ENCODE measurements at places on chromosomes 12 and 14.

DNA sequence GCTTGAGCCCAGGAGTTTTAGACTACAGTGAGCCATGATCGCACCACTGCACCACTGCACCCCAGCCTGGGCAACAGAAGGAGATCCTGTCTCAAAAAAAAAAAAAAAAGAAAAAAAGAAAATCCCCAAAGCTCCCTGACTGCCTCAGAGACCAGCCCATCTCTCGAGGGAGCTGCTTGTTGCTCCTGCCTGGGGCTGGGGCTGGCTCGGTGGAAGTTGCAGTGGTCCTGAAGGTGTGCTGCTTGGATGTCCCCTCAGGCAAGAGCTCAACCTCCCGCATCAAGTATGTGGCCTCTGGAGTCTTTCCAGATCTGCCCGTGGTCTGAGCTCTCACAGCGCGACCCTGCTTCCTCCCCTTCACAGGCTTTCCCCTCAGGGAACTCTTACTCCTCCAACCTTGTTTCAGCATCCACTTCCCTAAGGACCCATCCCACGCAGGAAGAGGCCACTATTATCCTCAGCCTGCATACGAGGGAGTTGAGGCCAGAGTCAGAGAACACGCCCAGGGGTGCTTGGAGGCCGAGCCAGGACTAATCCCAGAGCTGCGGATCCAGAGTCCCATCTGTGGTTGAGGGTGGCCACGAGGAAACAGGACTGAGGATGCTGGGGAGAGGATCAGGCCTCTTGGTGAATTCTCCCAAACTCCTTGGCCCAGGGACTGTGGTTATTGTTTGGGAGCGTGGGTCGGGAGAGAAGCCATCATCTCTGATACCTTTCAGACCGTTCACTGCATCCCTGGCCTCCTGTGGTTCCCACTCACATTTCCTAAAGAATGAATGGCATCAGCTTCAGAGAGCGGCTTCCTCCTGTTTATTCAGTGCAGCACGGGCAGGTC is 624.6 kb downstream of the AACS start:
- no peak for DNase-seq

- DNase-seq = no peak
Measured at GRCh38 chr12:114746297-114747011, 62.5 kb upstream of the TBX3 start.

GRCh38 chr12:57725851-57726150 is 12.7 kb downstream of the AGAP2 start:
- DNase-seq = no peak

DNA sequence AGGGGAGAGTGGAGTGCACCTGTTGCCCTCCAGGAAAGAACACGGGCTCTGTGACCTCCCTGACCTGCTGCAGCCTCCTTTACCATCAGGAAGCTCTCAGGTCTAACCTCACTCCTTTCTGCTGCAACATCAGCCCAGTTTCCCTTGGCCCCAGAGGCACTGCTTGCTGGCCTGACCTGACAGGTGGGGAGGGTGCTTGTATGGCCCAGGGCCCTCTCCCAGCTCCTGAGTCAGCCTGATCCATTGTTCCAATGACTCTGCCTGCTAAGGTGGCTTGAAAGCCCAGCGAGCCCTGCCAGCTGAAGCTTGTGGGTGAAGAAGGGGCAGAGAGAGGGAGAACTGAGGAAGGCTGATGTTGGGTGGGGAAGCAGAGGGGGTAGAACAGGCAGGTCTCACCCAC is 13.2 kb upstream of the KRT78 start:
- no peak for DNase-seq

DNA sequence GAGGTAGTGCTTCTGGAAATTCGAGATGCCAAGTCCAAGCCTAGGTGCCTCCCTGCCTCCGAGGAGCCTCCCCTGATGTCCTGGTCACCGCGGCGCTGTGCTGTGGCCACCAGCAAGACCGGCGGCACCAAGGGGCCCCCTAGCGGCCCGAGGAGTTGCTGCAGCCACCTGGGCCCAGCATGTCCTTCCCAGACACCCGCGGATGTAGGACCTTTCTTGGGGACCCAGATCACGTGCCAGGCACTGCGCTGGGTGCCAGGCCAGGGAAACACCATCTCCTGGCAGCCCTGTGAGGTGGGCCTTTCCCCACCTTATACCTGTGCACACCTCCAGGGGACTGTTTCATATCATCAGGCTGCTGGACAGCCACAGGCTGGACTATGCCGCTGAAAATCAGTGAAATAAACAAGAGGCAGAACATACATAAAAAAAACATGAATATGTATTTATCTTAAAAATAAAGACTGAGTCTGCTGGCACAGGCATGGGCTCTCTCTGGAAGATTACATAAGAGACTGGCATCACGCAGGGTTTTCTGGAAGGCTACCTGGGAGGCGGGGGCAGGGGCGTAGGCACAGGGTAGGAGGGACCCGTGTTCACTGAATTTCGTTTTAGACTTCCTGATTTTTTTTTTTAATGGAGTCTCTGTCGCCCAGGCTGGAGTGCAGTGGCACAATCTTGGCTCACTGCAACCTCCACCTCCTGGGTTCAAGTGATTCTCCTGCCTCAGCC is 15.9 kb upstream of the HHIPL1 start:
- peak; percentile 52 for DNase-seq

DNA sequence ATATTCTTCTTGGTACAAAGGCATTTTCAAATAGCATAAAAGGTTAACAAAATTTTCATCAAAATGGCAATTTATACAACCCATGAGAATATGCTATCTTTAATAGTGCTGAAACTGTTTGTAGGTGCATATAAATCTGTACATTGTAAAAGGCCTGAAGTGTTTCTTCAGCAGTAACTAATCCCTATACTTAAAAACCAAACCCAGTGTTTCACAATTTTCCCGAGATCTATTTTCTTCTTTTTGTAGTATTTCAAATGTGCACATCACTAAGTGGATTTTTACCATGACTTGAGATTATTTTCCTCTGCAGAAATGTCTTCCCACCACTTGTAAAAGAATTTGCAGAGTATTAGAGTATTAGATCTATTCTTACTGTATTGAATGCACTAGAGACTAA is 76.5 kb downstream of the FERMT2 start:
- no peak for DNase-seq

- no peak for DNase-seq
Measured at GRCh38 chr12:53190108-53190729, 9.5 kb upstream of the CSAD start.

GRCh38 chr12:69274861-69275260 is 35.5 kb downstream of the CPSF6 start:
- DNase-seq = no peak

DNA sequence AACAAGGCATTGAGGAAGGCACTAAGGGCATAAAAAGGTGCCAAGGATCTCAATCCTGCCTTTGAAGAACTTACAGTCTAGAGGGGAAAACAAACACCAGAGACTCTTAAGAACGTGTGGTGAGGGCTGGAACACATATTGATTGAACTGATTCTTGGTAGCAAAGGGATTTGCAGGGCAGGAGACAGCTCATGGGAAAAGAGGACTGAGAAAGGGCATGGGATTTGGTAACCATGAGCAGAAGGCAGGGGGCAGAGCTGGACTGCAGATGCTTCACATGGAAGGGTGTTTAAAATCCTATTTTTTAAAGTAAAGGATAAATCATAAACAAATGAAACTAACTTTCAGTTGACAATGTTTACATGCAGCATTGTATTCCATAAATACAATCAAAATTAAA is 203.1 kb downstream of the ITPR2 start:
- no peak for DNase-seq

DNA sequence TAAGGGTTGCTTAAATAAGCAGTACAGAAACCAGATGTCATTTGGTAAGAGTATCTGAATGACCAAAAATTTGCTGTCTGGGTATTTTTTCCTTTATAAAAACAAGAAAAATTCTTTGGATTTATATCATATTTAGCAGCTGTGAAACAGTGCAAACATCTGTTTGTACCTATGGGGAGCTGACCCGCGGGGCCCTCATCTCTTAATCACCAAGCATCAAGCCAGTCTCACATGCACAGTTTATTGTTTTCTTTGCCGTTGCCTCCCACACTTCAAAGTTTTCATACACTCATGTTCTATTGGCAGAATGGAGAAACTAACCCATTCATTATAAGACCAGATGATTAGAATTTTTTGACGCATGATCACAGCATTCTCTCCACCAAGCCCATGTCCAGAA is 142.2 kb downstream of the BMP4 start:
- no peak for DNase-seq

- DNase-seq = no peak
Measured at GRCh38 chr12:110248096-110248447, 33.0 kb upstream of the ATP2A2 start.

DNA sequence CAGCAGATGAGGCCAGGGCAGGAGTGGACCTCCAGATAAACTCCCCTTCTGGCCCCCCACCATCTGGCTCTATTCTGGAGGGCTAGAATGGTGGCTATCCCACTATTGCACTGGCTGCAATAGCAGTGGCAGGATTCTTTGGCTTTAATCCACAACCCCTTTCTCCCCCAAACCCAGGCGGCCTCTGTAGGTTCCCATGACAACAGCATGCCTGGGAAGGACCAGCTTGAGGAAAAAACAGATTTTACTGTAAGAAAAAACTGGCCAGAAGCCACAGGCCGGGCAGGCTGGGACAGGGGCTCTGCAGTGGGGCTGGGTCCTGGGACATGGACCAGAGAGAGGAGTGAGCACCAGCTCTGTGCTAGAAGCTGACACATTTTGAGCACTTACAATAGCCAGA is 13.6 kb upstream of the ACVR1B start:
- no peak for DNase-seq

GRCh38 chr12:100942984-100943749 is 148.6 kb downstream of the ANO4 start:
- no peak for DNase-seq

GRCh38 chr12:91871751-91872150 is 273.9 kb downstream of the BTG1 start:
- peak; percentile 78 for DNase-seq

DNA sequence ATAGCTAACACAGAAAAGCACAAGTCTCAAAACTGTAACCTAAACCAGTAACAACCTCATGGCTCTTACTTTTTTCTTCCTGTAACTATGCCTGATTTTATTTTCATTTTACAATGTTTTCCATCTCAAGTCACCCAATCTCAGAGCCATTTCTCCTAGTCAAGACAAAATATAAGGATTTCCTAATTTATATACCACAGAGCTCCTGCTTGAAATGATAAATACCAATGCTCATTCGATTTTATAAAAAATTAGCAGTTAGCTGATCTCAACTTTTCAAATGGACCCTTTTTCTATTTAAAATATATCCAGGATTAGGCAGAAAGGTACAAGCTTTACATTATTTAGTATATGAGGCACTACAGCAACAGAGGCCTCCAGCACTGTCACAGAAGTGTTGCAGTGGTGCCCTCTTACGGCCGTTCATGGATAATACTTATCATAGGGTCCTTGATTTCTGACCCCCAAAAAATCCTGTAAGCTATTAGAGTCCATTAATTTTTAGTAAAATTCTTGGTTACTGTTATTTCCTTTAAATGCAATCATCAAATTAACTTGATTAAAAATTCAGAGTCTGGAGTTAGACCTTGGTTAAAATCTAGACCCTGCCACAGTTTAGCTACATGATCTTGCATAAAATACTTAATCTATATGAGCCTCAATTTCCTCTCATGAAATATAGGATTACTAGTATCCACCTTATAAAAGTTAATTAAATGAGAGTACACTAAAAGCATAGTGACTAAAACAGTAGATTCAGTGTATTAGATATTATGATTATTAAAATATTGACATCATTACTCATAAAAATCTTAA is 68.3 kb downstream of the SEC23A start:
- no peak for DNase-seq

GRCh38 chr12:58433959-58434358 is 486.3 kb downstream of the LRIG3 start:
- DNase-seq = no peak

- no peak for DNase-seq
Measured at GRCh38 chr12:16300122-16300521, 22.6 kb upstream of the SLC15A5 start.

GRCh38 chr12:115941362-115941761 is 336.1 kb downstream of the MED13L start:
- no peak for DNase-seq

GRCh38 chr14:44699391-44699790 is 192.3 kb upstream of the FSCB start:
- DNase-seq = no peak

DNA sequence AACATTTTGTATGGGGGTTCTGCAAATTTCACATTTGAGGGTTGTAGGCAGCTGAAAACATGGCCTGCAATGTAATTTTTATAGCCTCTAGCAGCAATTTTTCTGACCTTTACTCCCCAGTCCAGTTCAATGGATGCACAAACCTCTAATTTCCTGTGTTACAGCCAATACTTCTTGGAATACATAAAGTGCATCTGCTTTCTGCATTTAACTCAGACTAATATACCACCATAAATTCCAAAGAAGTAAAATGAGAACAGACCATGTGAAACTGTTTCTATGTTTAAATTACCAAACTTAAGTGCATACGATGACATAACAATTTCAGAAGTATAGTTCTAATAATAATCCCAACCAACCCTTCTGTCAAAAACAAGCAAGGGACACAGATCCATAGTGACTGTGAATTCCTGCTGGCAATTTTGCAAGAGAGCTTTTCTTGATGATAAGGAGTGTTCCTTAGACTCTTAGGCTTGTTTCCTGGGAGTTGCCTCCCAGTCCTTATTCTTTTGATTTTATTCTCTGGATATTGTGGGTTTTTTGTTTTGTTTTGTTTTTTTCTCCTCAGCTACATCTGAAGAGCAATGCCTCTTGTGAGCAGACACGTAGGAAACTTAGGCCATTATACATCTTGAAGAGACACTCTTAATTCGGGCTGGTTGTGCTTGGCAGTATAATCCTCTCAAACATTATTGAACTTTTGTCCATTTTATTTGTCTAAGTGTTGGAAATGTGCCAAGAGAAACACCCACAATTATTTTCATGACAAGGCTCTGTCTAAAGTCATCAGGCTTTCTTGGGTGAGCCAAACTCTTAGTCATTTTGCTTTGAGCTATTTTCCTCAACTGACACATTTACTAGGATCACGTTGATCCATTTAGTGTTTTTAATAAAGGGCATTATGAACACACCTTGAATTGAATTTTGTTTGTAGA is 51.3 kb upstream of the RERGL start:
- DNase-seq = no peak

DNA sequence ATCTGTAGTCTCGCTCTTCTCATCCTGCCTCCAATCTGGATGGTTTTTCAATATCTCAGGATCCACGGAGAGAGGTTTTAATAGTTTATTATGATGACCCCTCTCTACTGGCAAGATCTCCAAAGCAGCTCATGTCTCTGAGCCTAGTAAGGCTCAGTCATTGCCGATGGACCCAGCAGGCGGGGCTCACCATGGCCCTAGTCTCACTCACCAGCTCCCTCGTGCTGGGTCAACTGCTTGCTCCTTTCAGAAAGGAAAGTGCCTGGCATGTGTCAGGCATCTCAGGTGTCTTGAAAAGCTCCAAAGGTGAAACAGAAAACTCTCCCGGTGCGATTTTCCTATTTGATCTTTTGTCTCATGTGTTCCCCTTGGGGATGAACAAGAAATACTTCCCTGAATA is 179.0 kb downstream of the CALM1 start:
- no peak for DNase-seq

Measured in HL-60 (cell line).